ENCODE measurements at places on chromosomes 6 and 20. TPM values are rescaled to one million over a fixed set of nuclear protein-coding genes. Genes with fewer than 3 reads are reported as not detected.
A peak's percentile ranks its signal among the peaks of the same experiment; 100 is the strongest.

DNA sequence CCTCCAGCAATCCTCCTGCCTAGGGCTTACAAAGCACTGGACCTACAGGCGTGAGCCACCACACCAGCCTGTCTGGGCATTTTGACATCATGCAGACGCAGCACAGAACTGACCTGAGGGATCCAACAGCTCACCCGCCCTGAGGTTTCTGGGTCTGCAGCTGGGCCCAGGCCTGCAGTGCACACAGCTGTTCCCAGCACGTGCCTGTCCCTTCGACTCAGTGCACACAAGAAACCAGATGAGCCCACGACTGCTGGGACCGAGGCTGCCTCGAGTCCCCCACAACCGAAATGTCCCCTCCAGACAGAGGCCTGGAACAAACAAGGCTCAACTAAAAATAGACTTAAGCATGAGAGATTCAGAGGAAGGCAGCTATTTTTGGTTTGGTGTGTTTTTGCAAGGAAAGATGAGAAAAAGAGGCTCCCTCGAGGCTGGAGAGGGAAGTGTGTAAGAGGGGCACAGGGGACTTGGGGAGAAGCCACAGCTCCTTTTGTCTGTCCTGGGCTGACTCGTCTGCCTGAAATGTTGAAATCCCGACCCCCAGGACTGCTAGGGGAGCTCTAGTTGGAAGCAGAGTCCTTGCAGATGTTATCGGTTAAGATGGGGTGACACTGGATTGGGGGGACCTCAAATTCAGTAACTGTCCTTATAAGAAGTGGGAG lies 66.3 kb downstream of the YTHDF1 start:
- H3K4me1 ChIP-seq, result no peaks in the 10 kb centered on the region
- H3K27me3 ChIP-seq, result peaks cover 42% of the 10 kb centered on the region
- DNase-seq, result no peak
- H3K27ac ChIP-seq, result no peak overlapping the region
- H3K36me3 ChIP-seq, result no peaks in the 10 kb centered on the region

DNA sequence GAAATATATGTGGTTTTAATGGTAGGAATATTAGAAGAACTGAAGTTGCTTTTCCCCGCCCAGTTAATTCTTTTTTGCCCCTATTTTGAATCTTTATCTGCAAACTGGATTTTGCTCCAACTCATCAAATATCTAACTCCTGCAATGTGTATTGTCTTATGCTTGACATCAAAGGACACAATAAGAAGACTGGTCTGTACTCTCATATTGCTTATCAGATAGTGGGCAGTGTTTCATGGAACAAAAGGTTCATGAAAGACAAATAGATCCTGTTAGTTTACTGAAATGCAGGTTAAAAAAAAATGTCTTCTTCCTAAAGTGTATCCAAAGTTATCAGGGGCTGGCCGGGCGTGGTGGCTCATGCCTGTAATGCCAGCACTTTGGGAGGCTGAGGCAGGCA lies 27.7 kb upstream of the GTF3C6 start:
- no peak for DNase-seq

DNA sequence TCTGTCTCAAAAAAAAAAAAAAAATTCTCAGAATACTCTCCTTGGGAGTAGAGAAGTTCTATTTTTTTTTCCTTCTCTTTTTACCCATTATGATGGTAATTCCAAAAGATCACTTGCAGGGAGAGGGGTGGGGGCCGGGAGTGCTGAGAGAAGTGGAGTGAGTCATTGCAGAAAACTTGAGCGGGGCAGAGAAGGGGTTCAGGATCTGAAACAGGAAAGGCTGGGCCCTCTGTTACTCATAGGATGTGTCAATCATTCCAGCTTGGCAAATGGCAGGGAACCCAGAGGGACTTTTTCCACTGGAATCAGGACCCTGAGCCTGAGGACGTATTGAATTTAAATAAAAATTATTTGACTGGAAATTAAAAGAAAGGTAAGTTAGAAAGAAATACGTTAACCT lies 111.4 kb upstream of the ARMC2 start:
- H3K36me3 ChIP-seq, result no peaks in the 10 kb centered on the region
- H3K27ac ChIP-seq, result no peak overlapping the region
- no peaks in the 10 kb centered on the region for H3K4me1 ChIP-seq
- H3K4me3 ChIP-seq, result no peak overlapping the region

- no peak overlapping the region for H3K27ac ChIP-seq
- H3K36me3 ChIP-seq, result peaks cover 6% of the 10 kb centered on the region
- no peak overlapping the region for H3K4me3 ChIP-seq
- H3K27me3 ChIP-seq, result no peaks in the 10 kb centered on the region
- DNase-seq, result no peak
- H3K4me1 ChIP-seq, result peaks cover 19% of the 10 kb centered on the region
Observed at GRCh38 chr6:156775717-156776116, 1.5 kb upstream of the ARID1B start.

GRCh38 chr20:45111799-45112471 lies 3.0 kb downstream of the WFDC5 start:
- H3K4me1 ChIP-seq, result peaks cover 17% of the 10 kb centered on the region
- DNase-seq, result peak; percentile 53
- H3K4me3 ChIP-seq, result no peak overlapping the region
- H3K36me3 ChIP-seq, result no peaks in the 10 kb centered on the region
- H3K27me3 ChIP-seq, result no peaks in the 10 kb centered on the region

The CNBD2 gene
- 4.9 TPM for total RNA-seq

The THBS2 gene
- not detected for total RNA-seq

The POU3F2 gene
- not detected for total RNA-seq

Data from activated CD8-positive, alpha-beta T cell treated with anti-CD3 and anti-CD28 coated beads for 36 hours (primary cell).